Esophagus squamous epithelium (tissue), 5 donors: ENCODE measurements at places on chromosomes 4 and X. TPM values are rescaled to one million over a fixed set of nuclear protein-coding genes. Genes with fewer than 3 reads are reported as not detected.

DNA sequence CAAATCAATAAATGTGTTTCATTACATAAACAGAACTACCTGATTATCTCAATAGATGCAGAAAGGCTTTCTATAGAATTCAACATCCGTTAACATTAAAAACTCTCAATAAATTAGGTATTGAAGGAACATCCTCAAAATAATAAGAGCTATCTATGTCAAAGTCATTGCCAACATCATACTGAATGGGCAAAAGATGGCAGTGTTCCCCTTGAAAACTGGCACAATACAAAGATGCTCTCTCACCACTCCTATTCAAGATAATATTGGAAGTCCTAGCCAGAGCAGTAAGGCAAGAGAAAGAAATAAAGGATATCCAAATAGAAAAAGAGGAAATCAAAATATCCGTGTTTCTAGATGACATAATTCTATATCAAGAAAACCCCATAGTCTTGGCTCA is 466.4 kb downstream of the MAGEE1 start:
- H3K4me1 ChIP-seq = no peaks in the 10 kb centered on the region
- H3K27ac ChIP-seq = no peak overlapping the region
- H3K36me3 ChIP-seq = no peaks in the 10 kb centered on the region

- H3K4me3 ChIP-seq = no peak overlapping the region
- no peaks in the 10 kb centered on the region for H3K27me3 ChIP-seq
- H3K36me3 ChIP-seq = no peaks in the 10 kb centered on the region
- H3K4me1 ChIP-seq = no peaks in the 10 kb centered on the region
- DNase-seq = no peak
- no peak overlapping the region for H3K27ac ChIP-seq
Measured at GRCh38 chr4:29708473-29708872, 1011.7 kb upstream of the PCDH7 start.

Gene CCDC160
- total RNA-seq = 1.3 TPM

- no peaks in the 10 kb centered on the region for H3K27me3 ChIP-seq
- no peak overlapping the region for H3K27ac ChIP-seq
- no peak for DNase-seq
- H3K4me3 ChIP-seq = no peak overlapping the region
Measured at GRCh38 chr4:141078871-141079270, 54.4 kb downstream of the RNF150 start.

Gene PABPC5
- total RNA-seq = not detected

- H3K4me3 ChIP-seq = no peak overlapping the region
- no peaks in the 10 kb centered on the region for H3K4me1 ChIP-seq
- DNase-seq = no peak
- no peaks in the 10 kb centered on the region for H3K27me3 ChIP-seq
- peaks cover 16% of the 10 kb centered on the region for H3K36me3 ChIP-seq
Measured at GRCh38 chr4:42519803-42520417, 122.6 kb downstream of the SHISA3 start.

GRCh38 chrX:115493015-115493414 is 68.0 kb upstream of the PLS3 start:
- no peak for DNase-seq
- no peak overlapping the region for H3K4me3 ChIP-seq
- H3K36me3 ChIP-seq = no peaks in the 10 kb centered on the region
- H3K27ac ChIP-seq = no peak overlapping the region
- H3K4me1 ChIP-seq = no peaks in the 10 kb centered on the region
- no peaks in the 10 kb centered on the region for H3K27me3 ChIP-seq

GRCh38 chr4:53118676-53119075 is 247.2 kb downstream of the SCFD2 start:
- H3K36me3 ChIP-seq = no peaks in the 10 kb centered on the region
- no peak overlapping the region for H3K4me3 ChIP-seq
- no peak for DNase-seq
- no peaks in the 10 kb centered on the region for H3K27me3 ChIP-seq

DNA sequence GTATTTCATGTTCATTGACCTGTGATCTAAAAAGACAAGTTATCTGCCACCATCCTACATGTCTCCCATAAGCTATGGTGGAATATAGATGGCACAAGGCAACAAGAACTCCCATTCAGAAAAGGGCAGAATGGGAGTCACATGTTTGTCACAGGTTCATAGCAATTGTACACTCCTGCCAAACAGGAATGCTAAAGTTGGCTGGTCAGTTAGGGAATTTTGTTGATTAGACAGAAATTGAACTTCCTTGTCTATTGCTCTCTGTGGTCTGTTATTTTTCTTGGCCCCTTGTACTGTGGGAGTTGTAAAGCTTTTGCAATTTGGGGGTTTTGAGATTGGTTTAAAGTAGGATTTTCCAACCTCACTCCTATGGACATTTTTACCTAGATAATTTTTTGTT is 101.7 kb upstream of the SOD3 start:
- no peaks in the 10 kb centered on the region for H3K4me1 ChIP-seq
- no peaks in the 10 kb centered on the region for H3K27me3 ChIP-seq

GRCh38 chr4:8427761-8428287 is 12.7 kb downstream of the ACOX3 start:
- H3K4me3 ChIP-seq = peak overlapping the region; percentile 92
- H3K27me3 ChIP-seq = no peaks in the 10 kb centered on the region
- H3K4me1 ChIP-seq = peaks cover 33% of the 10 kb centered on the region
- H3K27ac ChIP-seq = peak overlapping the region; percentile 93
- no peak for DNase-seq

DNA sequence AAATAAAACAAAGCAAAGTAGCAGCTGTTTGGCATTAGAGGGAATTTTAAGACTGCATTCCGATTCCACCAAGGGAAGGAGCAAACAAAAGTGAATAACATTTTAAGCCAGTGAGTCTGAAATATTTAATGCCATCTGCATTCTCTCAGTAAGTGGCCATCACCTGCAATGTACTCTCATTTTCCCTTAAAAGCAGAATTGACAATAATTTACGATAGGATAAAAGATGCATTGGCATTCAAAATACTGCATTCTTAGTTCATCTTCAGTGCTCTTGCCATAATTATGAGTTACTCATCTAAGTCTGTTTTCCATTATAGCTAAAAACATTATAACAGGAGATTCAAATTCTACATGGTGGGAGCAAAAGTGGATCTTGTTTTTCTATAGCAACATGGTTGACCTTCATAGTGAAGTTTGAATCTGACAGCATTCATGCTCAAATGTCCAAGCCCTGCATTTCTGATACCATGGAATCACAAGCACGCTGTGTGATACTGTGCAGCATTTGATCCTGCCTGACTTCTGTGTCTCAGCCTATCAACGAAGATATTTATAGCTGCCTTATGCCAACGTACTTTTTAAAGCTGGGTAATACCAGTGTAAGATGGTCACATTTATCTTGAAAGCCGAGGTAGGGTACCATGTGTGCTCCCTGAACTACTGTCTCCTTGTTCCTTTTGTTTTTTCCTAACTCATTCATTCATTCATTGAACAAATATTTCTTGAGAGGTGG is 355.3 kb upstream of the IGFBP7 start:
- H3K4me1 ChIP-seq = no peaks in the 10 kb centered on the region
- H3K27ac ChIP-seq = no peak overlapping the region
- DNase-seq = no peak

Gene GLRA2
- not detected for total RNA-seq

GRCh38 chr4:67697860-67698687 is 2.9 kb downstream of the UBA6 start:
- H3K4me3 ChIP-seq = no peak overlapping the region
- H3K36me3 ChIP-seq = no peaks in the 10 kb centered on the region
- no peak for DNase-seq
- no peak overlapping the region for H3K27ac ChIP-seq
- H3K4me1 ChIP-seq = peaks cover 13% of the 10 kb centered on the region
- no peaks in the 10 kb centered on the region for H3K27me3 ChIP-seq

- DNase-seq = no peak
- no peaks in the 10 kb centered on the region for H3K4me1 ChIP-seq
- H3K36me3 ChIP-seq = no peaks in the 10 kb centered on the region
- no peak overlapping the region for H3K4me3 ChIP-seq
- no peak overlapping the region for H3K27ac ChIP-seq
Measured at GRCh38 chr4:142984871-142985585, 138.9 kb upstream of the INPP4B start.

GRCh38 chr4:2489841-2490552 is 21.1 kb downstream of the RNF4 start:
- peaks cover 4% of the 10 kb centered on the region for H3K36me3 ChIP-seq
- peaks cover 39% of the 10 kb centered on the region for H3K4me1 ChIP-seq
- no peaks in the 10 kb centered on the region for H3K27me3 ChIP-seq
- no peak overlapping the region for H3K4me3 ChIP-seq
- DNase-seq = no peak

DNA sequence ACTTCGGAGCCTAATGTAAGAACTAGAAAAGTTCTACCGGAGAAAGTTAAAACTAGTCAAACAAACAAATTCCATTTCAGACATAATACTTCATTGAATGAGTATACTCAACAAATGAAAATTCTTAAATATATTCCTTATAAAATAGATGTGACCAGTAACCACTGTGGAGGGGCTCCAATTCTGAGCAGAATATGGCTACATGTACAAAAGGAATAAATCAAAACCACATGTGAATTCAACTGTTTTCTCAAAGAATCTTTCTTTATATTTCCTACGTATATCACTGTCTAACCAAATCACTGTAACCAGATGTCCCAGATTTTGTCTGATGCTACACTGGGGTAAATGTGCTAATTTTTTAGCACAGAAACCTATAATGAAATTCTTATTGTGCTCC is 49.0 kb downstream of the HTN1 start:
- H3K27me3 ChIP-seq = no peaks in the 10 kb centered on the region
- no peaks in the 10 kb centered on the region for H3K36me3 ChIP-seq
- DNase-seq = no peak

GRCh38 chrX:65758505-65758904 is 91.1 kb downstream of the MSN start:
- DNase-seq = no peak
- H3K4me3 ChIP-seq = no peak overlapping the region
- H3K27ac ChIP-seq = no peak overlapping the region
- H3K27me3 ChIP-seq = no peaks in the 10 kb centered on the region

Gene PAK3
- total RNA-seq = 0.70 TPM

Gene NXT2
- 10.9 TPM for total RNA-seq

Gene SMARCA1
- 18.8 TPM for total RNA-seq

GRCh38 chr4:111707491-111707890 is 437.8 kb upstream of the FAM241A start:
- no peak overlapping the region for H3K27ac ChIP-seq
- H3K27me3 ChIP-seq = no peaks in the 10 kb centered on the region
- no peak overlapping the region for H3K4me3 ChIP-seq
- no peaks in the 10 kb centered on the region for H3K36me3 ChIP-seq
- no peaks in the 10 kb centered on the region for H3K4me1 ChIP-seq
- DNase-seq = no peak

Gene WAS
- total RNA-seq = 4.8 TPM

- no peaks in the 10 kb centered on the region for H3K4me1 ChIP-seq
- H3K27ac ChIP-seq = no peak overlapping the region
- peaks cover 7% of the 10 kb centered on the region for H3K36me3 ChIP-seq
- no peaks in the 10 kb centered on the region for H3K27me3 ChIP-seq
- H3K4me3 ChIP-seq = no peak overlapping the region
- DNase-seq = no peak
Measured at GRCh38 chr4:112410364-112410763, 105.6 kb downstream of the NEUROG2 start.

Gene GNRHR
- total RNA-seq = 0.19 TPM

DNA sequence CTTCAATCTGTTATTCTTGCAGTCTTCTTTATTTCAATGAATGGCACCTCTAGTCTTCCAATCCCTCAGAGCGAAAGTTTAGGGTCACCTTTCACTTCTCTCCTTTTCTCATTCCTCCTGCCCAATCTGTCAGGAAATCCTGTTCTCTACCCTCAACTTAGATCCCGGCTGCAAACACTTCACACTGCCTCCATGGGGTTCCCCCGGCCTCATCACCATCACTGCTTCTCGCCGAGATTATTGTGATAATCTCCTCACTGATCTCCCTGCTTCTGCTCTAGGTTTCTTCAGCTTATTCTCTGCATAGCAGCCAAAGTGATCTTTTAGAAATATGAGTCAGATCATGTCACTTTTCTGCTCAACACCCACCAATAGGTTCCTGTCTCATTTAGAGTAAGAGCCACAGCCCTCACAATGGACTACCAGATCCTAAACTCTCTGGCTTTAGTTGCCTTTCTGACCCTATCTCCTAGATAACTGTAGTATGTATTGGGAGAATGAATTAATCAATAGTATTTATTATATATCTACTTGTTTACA is 43.6 kb upstream of the TBC1D9 start:
- no peaks in the 10 kb centered on the region for H3K27me3 ChIP-seq
- DNase-seq = no peak
- H3K4me3 ChIP-seq = no peak overlapping the region
- H3K4me1 ChIP-seq = no peaks in the 10 kb centered on the region

DNA sequence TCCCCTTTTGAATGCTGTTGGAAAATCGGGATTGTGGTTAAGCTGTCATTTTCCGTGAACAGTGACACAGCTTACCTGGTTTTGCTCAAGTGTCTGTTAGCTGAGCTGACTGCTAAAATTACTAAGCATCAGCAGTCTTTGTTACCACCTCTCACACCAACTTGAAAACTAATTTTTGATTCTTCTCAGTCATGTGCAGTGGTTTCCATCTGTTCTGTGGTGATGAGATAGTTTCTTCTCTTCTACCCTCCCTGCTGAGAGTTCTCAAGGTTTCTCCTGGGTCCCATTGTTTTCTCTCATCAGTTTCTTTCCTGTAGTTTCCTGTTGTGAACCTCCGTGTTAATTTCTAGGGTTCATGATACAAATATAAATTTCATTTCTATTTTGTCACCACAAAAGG is 225.6 kb downstream of the ARHGAP10 start:
- no peaks in the 10 kb centered on the region for H3K27me3 ChIP-seq
- DNase-seq = no peak
- peaks cover 8% of the 10 kb centered on the region for H3K36me3 ChIP-seq
- peaks cover 38% of the 10 kb centered on the region for H3K4me1 ChIP-seq

DNA sequence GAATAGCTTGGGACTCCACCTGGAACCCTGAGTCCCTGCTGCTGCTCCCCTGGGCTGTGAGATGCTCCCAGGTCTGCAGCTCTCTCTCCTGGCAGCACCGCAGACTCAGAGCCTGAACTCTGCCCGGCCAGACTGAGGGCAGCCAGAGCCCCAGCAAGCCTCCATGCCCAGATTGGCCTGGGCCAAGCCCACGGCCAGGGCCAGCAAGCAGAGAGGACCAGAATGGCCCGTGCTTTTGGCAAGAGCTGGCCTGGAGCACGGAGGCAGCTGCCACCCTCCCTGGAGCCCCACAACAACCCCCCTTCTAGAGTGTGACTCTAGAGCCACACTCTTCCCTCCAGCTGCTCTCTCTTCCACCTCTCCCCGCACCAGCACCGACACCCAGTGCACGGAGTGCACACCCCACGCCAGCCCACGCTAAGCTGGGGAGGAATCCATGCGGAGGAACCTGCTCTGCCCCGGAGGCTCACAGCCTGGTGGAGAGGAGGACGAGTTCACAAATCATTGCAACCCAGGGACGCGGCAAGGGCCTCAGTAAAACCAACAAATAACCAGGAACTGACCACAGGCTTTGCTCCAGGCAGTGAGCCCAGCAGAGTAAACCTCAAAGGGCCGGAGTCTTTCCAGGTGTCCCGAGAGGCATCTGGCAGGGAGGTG is 110.3 kb downstream of the HMX1 start:
- no peak for DNase-seq
- no peak overlapping the region for H3K27ac ChIP-seq
- H3K4me3 ChIP-seq = no peak overlapping the region
- no peaks in the 10 kb centered on the region for H3K36me3 ChIP-seq
